ENCODE measurements at places on chromosomes 12 and 14.

DNA sequence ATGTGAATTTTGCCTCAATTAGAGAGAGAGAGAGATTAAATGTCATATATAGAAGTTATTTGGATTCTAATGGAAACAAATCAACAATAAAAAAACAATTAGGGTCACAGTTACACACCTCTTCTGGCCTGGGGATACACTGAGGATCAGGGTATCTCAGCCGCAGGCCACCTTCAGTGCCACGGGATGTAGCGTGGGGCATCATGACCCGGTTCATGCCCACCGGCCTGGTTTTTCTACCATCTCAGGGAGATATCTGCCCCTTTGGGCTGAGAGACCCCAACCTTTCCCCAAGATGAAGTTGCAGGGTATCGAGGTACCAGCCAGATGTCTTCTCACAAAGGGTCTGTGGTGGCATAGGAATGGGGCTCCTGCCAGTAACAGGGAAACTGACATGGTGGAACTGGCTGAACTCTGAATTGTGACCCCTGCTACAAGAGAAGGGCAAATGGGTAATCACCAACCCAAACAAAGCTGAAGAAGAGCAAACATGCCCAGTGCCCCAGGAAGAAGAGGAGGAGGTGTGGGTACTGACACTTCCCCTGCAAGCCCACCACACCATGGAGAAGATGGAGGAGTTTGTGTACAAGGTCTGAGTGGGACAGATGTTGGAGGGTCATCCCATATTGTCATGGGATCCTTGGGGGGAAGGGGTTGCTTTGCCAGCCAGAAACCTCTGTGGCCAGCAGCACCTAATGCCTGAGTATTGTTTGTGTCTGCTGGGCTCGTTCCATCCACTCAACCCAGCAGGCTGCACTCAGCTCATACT, 19.5 kb downstream of the SERPINA3 start:
- no peak for DNase-seq

DNA sequence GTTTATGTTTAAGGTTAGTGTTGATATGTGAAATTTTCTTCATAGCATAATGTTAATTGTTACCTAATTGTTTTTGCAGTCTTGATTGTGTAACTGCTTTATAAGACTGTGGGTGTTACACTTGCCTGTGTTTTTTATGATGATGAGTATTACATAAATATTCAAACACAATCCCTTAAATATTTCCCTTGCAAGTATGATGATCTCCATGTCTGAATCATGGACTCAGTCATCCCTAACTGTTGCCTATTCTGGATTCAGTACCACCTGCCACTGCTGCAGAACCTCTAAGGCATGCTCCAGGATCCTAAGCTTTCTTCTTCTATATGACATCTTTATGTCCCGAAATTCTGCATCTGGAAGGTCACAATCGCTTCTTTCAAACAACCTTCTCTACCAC, 246.3 kb upstream of the CLEC14A start:
- DNase-seq = no peak

DNA sequence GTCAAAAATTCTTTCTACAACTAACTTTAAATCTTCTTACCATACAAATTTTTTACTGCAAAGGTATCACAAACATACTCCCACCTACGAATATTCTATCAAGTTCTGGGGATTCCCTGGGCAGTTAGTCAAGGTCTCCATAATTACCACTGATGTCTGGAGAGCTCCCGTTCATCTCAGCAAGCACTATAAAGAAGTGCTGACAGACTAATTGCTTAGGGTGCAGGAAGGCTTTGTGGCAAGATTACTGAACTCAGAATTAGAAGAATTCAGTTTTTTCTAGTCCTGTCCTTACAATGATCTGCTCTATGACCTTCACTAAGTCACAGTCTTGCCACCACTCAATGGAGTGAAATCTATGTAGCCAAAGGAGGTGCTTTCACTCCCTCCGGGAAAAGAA, 61.5 kb downstream of the DUSP16 start:
- no peak for DNase-seq

- DNase-seq = no peak
Observed at GRCh38 chr14:35124127-35124526, 1.8 kb downstream of the PRORP start.

Measured in activated CD4-positive, alpha-beta T cell treated with anti-CD3 and anti-CD28 coated beads, Interleukin-2, amount 10 ng/mL, durations not matched to agents 7 days and 5 days (primary cell).